ENCODE measurements at places on chromosomes 16 and 17.

- DNase-seq: no peak
These were observed 3.1 kb downstream of the ZNF843 start for GRCh38 chr16:31439519-31439918.

- DNase-seq: no peak
These were observed 2.3 kb downstream of the BEAN1 start for GRCh38 chr16:66429290-66429962.

DNA sequence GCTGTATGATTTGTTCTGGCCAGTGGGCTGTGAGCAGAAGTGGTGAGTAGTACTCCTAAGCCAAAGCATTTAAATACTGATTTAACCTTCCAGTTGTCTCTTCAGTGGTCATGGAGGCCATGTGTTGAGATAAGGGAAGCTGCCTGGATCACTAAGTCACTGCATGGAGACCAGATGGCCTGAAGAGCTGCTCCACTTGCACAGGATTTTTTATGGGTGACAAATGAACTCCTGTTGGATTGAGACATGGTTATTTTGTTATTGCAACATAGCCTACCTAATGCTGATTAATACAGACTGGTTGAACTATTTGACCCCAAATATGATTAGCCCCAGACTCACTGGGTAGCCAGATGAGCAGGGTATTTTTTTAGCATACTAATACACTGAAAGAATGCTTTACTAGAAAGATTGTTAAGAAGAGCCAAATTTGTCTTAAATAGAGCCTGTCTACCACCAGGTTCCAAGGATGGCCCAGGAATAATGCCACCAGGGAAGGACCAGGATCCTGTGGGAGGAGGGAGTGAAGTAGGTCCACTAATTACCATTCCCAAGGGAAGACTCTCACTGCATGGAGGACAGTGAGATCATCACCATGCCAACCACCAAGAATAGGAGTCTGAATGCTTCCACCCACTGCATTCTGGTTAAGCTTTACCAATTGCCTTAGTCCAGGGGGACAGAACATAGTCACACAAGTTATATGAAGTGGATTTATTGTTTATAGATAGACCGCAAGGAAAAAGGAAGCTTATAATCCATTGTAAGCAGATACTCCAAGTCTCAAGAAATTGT is 187.4 kb upstream of the IRX6 start:
- no peak for DNase-seq

DNA sequence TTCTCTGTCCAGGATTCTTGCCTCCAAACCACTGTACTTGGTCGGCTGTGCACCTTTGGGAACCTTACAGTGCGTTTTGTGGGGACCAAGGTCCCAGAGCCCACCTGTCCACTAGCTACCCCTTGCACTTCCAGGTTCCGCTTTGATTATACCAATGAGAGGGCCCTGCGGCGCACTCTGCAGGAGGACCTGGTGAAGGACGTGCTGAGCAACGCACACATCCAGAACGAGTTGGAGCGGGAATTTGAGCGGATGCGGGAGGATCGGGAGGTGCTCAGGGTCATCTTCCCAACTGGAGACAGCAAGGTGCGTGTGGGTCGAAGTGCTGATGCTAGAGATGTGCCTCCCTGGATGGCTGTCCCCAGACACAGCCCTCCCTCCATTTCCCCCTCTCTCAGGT is 18.8 kb downstream of the POLR2A start:
- DNase-seq: no peak

- no peak for DNase-seq
These were observed 12.6 kb upstream of the ABCA6 start for GRCh38 chr17:69154267-69154666.

DNA sequence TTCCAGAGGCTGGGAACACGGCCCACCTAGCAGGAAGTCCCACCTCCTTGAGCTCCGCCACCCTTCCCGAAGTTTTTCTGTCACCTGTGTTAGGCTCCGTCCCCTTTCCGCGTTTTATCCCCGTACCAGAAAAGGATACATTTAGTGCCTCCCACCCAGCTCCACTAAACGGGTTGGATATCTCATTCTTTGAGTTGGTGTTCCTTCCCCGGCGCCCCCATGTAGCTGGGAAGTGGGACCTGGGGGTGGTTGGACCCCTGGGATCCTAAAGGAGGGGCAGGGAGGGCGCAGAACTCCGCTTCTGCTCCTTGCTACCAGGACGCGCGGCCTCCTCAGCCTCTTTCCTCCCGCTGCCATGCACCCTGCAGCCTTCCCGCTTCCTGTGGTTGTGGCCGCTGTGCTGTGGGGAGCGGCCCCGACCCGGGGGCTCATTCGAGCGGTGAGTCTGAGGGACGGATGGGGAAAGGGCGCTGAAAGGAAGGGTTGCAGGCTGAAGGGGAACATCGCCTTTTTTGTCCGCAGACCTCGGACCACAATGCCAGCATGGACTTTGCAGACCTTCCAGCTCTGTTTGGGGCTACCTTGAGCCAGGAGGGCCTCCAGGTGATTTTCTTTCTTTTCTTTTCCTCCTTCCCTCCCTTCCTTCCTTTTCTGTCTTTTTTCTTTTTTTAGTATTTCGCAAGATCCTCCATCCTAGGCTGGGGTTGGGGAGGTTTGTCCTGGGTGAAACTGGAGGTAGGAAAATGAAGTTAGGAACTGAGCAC is 669 bp downstream of the RNF167 start:
- DNase-seq: no peak

Data from stimulated activated CD8-positive, alpha-beta memory T cell treated with anti-CD3 and anti-CD28 coated beads, Interleukin-15, amount 100 ng/mL, for 24 hours (primary cell).